ENCODE measurements at places on chromosomes 6 and 20.

GRCh38 chr6:169793408-169793807 is 42.0 kb downstream of the ERMARD start:
- no peak for DNase-seq

DNA sequence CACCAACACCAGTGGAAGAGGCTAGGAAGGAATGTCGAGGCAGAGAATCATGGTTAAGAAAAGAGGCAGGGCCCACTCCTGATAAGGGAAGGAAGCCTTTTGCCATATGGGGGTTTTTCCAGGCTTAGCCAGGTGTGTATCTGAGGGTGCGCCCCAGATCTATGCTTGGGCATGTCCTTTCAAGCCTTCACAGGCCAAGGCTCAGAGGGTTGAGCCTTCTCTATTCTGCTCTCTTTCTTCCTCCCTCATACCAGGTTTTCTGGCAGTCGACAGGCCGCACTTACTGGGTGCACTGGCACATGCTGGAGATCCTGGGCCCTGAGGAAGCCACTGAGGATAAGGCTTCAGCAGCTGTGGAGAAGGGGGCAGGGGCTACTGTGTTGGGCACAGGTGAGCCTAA is 4.7 kb downstream of the CUL9 start:
- no peak for DNase-seq

DNA sequence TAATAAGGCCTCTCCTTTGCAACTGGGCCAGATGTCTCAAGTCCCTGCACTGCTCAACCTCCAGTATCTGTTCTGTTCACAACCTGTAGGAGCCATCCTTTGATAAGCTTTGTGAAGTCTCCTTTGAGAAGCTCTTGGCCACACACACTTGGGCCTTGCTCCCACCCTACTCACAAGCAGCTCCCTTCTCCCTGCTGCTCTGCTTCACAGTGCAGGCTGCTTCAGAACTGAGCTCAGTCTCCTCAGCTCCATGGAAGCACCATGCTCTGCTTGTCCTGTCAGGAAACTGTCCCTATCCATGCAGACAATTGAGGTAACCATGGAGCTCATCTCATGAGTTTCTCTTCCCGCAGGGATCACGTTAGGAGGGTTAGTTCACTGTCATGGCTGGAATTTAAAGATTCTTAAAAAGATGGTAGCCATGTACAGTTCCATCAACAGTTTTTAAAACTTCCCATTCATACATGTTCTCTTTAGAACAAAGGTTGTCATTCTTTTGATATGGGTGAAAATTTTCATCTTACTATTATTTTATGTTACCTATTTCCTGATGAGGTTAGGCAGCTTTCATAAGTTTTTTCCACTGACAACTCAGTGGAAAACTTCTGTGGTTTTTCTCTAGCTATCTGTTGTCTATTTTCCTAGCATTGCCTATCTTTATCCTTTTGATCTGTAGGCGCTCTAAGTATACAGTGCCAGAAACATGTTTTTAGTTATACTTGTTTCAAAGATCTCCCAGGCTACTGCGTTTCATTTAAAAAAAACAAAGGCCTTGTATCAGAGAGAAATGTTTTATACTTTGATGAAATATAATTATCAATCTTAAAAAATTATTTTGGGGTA is 62.6 kb downstream of the AK9 start:
- DNase-seq: no peak

DNA sequence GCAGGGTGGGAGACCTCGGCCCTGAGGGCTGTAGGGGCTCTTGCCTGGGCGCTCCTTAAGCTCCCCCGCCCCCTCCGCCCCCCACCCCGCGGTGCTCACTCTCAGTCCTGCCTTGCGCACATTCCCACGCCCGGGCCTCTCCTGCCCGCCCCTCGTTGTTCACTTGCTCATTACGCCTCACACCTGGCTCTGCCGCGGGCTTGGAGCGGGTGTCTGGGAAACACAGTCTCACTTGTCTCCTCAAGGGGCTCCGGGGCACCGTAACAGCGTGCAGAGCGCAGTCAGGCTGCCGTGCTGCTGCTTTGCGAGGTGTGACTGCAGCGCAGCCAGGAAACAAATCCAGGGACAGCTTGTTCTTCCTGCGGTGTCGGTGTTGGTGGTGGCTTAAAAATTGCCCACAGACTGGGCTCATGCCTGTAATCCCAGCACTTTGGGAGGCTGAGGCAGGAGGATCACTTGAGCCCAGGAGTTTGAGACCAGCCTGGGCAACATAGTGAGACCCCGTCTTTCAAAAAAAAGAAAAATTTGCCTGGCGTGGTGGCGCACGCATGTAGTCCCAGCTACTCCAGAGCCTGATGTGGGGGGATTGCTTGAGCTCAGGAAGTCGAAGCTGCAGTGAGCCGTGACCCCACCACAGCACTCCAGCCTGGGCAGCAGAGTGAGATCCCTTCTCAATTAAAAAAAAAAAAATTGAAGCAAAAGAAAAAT is 4.6 kb downstream of the NPBWR2 start:
- no peak for DNase-seq

GRCh38 chr6:156969233-156969632 is 192.1 kb downstream of the ARID1B start:
- no peak for DNase-seq

DNA sequence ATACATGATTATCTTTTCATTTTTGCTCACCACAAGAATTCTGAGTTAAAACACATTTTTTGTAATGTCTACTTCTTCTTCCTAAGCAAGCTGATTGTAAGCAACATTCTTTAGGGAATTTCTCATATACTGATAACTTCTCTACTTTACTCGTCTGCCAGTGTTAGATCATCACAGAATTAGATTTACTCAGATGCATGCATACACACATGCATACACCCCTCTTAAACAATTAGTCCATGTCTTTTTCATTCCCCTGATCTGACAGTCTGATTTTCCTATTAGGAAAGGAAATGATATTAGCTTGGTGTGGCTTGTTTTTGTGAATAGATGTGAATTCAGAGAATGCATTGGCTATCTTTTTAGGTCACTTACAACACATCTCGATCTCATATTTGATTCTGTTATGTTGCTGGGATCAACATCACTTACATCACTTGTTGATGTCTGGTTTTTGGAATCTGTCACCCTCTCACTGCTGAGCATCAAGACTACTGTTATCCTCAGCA is 91.4 kb downstream of the FIG4 start:
- no peak for DNase-seq

GRCh38 chr20:4886771-4887527 is 114.4 kb downstream of the SLC23A2 start:
- DNase-seq: no peak

DNA sequence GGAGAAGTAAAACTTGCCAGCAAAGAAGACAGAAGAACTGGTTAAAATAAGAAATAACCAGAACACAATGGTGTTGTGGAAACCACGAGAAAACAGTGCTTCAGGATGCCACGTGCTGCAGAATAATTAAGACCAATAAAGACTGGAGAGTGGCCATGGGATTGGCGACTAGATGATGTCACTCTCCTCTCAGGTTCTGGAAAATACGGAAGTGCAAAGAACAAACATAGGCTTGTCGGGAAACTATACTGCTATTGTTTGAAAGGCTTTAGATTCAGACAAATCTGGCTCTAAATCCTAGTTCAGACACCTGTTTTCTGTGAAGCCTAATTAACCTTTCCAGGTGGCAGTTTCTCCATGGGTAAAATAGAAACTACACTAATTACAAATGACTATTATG is 138.4 kb upstream of the STXBP5 start:
- no peak for DNase-seq

GRCh38 chr20:24934101-24934661 is 14.9 kb upstream of the CST7 start:
- no peak for DNase-seq

GRCh38 chr20:21027569-21027968 is 78.6 kb downstream of the LINC00237 start:
- DNase-seq: no peak
